ENCODE measurements at places on chromosomes 1 and 21.

- no peak for DNase-seq
Observed at GRCh38 chr1:8025671-8026144, 401 bp downstream of the ERRFI1 start.

DNA sequence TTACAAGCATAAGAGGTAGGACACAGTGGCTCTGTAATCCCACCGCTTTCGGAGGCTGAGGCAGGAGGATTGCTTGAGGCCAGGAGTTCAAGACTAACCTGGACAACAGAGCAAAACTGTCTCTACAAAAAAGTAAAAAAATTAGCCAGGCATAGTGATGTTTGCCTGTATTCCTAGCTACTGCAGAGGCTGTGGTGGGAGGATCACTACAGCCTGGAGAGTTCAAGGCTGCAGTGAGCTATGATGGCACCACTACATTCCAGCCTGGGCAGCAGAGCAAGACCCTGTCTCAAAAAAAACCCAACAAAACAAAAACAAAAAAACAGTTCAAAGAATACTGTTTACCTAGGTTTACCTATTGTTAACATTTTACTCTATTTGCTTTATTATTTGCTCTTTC lies 37.4 kb downstream of the CLIC4 start:
- no peak for DNase-seq

DNA sequence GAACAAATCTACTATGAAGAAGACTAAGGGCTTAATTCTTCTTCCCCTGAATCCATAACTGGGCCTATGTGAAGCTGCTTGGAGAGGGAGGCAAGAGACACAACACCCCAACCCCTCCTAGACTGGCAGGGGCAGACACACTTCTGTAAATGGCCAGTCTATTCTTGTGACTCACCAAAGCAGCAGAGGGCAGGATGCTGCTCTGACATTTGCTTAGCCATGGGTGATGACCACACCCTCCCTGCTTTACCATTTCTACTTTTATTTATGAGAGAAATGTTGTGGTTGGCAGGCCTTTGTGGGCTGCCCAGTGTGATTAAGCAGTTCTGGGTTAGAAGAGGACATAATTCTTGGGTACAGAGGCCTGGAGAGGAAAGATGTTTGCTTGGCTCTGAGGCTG lies 189.8 kb upstream of the DPYD start:
- DNase-seq = no peak

- no peak for DNase-seq
Observed at GRCh38 chr1:208228550-208228949, 15.6 kb downstream of the PLXNA2 start.

GRCh38 chr1:22332424-22332717 lies 119.3 kb upstream of the ZBTB40 start:
- no peak for DNase-seq

- no peak for DNase-seq
Observed at GRCh38 chr1:36126005-36126716, 1.1 kb upstream of the COL8A2 start.

DNA sequence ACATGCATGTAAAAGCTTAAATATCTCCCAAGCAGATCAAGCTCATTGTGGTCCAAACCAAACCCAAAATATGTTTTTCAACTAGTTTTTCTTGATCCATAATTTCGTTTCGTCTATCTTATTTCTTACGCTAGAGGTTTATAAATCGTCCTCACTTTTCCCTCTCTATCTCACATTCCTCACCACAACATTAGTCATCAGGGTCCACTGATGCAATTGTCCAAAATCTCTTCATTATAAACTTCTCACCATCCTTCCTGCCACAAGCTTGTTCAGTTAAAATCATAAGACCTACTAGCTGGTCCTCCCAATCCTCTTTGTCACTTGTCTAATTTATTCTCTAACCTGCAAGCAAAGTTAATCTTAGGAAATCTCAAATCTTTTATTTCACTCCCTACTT lies 173.0 kb upstream of the PALMD start:
- DNase-seq = no peak

DNA sequence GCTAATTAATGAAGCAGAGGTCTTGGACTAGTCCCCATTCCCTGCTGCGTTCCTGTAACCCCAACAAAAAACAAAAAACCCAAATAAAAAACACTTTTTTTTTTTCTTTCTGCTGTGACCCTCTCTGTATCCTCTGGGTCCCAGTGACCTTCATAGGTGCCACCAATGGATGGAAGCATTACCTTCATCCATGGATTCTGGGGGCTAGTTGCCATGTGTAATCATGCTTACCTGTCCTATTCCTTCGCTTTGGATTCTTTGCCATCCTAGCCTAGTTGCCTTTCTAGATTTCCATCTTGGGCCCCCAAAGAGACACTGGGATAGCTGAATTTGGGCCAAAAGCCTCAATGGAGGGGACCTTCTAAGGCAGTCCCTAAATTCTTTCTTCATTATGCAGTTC lies 1208.7 kb downstream of the BRINP3 start:
- no peak for DNase-seq

DNA sequence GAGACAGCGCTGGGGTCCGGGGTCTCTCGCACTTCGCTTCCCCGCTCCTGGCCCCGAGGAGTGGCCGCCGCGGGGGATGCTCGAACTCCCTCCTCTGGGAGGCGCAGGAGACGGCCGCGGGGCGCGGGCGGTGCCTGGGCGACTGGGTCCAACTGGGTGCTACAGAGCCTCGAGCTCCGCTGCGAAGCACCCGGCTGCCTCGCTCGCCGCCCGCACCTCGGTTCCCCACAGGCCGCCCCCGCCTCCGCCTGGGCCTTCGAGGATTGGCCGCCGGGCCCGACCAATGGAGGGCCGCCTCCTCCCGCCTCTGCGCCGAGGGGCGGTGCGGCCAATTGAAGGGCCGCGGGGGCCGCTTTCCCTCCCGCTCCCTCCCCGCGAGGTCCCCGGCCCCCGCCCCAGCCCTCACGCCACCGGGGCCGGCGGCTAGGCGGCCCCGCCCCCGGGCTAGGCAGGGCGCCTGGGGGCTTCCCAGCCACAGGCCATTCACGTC lies at the start of gene CNN3:
TSS of gene CNN3 (minus strand) at position 196 of the 490 bp plus-strand sequence. CDS start 216 bp downstream, outside the sequence.
- DNase-seq = peak; percentile 56

DNA sequence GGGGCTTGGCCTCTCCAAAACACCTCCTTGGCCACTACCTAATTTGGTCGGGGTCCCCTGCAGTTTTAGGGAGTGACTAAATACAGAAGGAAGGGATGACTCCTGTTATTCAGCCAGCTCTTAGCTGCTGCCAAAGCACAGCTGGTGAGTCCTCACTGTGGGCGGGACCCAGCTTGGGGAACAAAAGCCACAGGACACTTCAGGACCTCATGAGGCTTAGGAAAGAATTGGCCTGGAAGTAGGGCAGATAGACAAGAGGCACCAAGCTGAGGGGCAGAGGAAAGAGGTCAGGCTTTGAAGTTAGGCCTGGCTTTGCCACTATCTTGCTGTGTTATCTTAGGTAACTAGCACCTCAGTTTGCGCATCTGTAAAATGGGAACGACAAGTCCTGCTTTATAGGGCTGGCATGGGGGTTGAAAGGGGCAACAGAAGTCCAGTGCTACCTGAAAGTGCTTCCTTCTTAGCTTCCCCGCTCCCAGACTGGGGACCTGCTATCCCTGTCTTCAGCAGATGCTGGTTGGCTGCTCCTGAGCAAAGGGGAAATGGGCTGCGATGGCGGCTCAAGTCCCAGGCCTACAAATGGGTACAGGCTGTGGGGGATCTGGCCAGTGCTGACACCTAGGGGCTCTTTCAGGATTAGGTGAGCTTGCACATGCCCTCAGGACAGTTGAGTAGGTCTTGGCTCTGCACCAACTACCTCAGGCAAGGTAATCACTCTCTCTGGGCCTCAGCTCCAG lies 15.7 kb downstream of the IFI6 start:
- no peak for DNase-seq

DNA sequence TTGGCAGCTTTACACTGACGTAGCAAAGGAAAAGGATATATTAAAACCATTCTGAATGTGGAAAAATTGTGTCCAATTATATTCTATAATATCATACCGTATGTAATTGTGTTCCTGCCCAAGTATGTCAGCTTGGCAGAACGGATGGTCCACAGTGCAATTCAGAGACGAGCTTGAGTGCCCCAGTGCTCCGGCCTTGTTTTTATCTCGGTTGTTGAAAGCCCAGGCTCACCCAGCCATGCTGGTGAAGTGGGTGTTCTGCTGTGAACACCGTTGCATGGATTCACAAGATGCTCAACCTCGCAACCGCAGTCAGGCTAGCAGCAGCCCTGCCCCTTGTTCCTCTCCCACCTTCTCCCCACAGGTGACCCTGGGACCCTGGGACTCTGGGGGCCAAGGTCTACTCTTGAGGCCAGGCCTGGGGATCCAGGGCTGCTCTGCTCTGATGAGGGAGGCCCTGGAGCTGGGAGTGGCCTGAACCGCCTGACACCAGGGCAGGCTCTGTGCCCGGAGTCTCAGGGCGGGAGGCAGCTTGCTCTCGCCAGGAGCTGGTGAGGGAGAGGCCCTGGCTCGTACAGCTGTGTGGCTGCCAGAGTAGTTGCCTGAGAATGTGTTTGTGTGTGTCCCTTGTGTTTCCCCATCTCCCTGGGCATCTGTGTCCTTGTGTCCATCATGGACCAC lies 11.2 kb downstream of the PTPRF start:
- DNase-seq = no peak

- DNase-seq = no peak
Observed at GRCh38 chr1:6471970-6472368, 6.0 kb upstream of the TNFRSF25 start.

GRCh38 chr1:40757084-40757483 lies 26.5 kb upstream of the KCNQ4 start:
- DNase-seq = no peak

DNA sequence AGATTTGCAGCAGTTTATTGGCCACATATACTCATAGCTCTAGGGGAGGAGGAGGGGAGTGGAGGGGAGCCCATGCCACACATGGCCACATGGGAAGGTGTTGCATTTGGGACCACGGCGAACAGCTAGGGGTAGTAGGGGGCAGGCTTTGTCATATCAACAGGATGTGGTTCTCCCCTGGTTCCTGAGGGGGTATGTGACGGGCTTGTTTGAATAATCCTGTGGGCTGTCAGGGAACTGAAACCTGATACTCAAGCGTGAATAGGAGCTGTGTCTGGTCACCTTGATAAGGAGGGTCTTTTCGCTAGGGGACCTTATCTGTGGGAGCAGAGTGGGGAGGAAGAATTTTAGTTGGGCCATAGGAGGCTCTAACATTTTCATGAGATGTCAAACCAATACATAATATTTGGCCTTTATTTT lies 264.7 kb downstream of the CTH start:
- no peak for DNase-seq

DNA sequence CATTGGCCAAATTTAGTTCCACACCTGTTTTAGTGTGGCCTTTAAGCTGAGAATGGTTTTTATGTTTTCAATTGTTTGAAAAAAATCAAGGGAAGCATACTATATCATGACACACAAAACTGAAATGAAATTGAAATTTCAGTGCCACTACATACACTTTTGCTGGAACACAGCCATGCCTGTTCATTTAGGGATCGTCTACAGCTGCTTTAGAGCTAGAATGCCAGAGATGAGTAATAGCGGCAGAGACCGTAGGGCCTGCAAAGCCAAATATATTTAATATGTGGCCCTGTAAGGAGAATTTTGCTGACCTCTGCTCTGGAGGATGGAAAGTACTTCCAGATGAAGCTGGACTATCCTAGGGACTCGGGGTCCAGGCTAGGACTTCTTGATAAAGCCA lies 62.5 kb upstream of the LYST start:
- no peak for DNase-seq

GRCh38 chr1:3198371-3199271 lies 129.6 kb downstream of the PRDM16 start:
- DNase-seq = no peak
